Activated CD8-positive, alpha-beta memory T cell treated with anti-CD3 and anti-CD28 coated beads, Interleukin-2, amount 50 U/mL, for 48 hours (primary cell): ENCODE measurements at places on chromosomes 11 and 22.
A peak's percentile ranks its signal among the peaks of the same experiment; 100 is the strongest.

DNA sequence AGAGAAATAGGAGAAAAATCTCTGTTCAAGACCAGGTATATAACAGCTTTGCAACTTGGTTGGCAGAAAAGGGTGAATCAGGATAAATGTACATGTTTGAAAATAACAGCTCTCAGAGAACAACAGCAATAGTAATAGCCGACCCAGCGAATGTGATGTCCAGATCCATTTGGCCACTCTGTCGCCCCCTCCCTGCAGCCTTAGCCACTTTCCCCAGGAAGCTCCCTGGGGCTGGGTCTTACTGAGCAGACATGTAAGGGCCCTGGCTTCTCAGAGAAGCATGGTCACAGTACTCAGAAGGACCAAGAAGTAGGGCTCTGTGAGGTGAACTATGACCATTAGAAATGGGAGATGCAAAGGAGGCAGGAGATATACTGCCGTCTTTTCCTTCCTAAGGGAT lies 154.1 kb upstream of the SNX19 start:
- no peak for DNase-seq

- no peak for DNase-seq
Observed at GRCh38 chr11:99352642-99353041, 331.9 kb downstream of the CNTN5 start.

DNA sequence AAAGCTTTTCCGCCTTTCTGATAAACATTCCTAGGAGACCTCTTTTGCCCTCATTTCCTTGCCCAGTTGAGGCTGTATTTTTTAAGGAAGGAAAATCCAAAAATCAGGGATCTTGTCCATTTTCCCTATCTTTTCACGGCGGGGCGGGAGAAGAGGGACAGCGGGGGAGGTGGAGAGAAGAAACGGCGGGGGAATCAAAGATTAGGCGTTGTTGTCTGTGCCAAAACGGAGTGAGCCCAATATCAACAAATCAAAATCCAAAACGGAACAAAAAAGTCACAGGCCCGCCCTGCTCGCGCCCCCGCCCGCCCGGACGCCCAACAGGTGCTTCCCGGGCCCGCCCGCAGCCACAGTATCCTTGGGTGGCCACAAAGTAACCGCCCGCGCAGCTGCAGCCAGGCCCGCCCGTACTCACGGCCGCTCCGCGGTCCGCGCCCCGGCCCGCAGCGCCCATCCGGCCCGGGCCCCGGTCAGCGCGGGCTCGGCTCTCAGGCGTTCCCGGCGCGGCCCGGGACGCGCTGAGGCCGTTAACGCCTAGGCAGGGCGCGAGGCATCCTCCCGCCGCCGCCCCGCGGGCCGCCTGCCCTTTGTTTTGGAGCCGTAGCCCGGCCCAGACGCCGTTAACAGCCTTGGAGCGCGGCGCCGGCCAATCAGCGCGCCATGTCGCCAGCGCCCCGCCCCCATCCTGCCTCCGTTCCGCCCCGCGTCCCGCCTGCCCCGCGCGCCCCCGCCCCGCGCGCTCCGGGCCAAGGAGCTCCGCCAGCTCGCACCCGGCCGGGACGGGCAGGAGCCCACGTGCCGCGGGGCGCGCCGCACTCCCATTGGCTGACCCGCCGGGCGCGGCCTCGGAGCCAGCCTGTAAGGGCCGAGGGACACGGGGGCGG lies at the start of gene YPEL1:
TSS of gene YPEL1 (minus strand) at position 595 of the 884 bp plus-strand sequence. CDS start 25,050 bp downstream, outside the sequence.
- DNase-seq, result peak; percentile 99

DNA sequence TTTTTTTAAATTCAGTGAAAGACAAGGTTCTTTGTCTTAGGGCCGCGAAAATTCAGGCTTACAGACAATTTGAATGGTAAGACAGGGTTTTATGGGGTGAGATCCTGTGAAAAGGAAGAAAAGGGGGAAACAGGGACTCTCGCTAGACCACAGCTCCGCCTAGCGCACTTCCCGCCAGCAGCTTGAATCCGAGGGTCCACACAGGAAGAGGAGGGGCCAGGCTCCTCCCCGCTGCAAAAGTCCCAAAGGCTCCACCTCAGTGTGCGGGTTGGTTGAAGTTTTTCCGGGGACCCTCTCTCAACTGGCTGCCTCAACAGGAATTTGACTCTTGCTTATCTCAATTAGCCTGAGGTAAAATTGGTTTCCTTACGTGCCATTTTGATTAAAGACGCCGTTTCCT lies 950.9 kb upstream of the CNTN5 start:
- no peak for DNase-seq
